T-helper 2 cell (primary cell): ENCODE measurements at places on chromosomes 1 and 21.
A peak's percentile ranks its signal among the peaks of the same experiment; 100 is the strongest.

GRCh38 chr1:192907545-192908243 is 98.9 kb downstream of the RGS2 start:
- no peak for DNase-seq

DNA sequence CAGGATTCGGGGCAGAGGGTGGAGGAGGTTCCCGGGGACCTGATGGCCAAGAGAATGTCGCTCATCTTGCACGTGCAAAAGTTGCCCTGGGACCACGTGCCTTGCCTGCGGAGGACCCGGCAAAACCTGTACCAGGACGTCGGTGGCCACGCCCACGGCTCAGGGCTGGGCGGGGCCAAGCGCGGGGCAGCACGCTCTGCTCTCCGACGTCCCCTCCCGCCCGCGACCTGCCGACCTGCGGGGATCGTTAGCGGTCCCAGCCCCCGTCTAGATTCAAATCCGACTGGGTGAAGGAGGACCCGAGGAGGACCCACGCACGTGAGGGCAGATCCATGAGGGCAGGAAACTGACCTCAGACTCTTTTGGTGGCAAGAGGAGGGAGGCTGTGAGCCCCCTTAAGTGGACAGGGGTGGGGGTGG is at the start of gene C1orf167:
Gene C1orf167 (plus strand): TSS at position 206 of the 419 bp plus-strand sequence. CDS start 2,208 bp downstream, outside the sequence.
- DNase-seq, result no peak

DNA sequence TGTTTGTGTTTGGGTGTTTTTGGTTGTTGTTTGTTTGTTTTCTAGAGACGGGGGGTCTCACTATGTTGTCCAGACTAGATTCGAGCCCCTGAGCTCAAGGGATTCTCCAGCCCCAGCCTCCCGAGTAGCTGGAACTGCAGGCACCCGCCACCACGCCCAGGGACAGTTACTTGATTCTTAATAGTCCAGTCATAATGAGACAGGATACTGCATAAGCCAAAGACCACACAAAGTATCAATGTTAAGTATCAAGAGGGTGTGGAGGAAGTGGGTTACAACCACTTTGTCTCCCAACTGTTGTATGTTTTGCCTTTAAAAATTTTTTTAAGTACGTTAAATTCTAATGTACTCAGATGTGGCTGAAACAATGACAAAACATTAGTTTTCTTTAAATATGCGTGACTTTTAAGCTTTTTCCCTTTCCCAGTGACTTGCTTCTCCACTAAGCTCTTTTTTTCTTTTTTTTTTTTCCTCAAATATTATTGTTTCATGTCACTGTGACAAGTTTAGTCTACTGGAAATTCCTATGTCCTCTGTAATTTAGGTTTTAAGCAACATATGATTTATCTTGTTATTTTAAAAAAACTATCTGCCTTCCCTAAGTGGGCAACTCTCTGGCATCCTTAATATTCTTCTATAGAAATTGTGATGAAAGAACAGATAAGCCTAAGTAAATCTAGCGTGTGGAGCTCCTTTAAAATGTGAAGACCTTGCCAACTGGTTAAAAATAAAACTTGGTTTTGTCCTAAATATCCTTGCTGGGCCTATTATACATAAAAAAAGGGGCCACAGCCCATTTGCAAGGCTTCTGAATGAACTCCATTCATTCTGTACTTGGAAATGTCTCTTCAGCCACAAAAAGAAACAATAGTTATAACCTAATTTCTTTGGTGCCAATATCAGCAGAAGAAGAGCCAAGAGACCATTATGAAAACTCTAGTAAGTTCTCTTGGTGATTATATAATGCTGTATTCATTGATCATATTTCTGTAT is 56.2 kb upstream of the DPH5 start:
- DNase-seq, result no peak

GRCh38 chr1:62794053-62794452 is 10.1 kb downstream of the ATG4C start:
- DNase-seq, result no peak

DNA sequence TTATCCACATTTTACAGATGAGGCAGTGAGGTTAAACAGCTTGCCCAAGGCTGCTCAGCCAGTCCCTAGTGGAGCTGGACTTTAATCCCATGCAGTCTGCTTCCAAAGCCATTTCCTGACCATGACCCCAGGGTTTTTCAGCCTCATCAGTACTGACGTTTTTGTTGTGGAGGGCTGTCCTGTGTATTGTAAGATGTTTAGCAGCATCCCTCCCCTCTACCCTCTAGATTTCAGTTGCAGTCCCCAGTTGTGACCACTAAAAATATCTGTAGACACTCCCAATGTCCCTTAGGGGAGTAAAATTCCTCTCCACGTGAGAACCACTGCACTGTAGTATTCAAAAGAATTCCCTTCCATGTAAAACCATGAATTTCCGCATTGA is 30.2 kb upstream of the C1orf105 start:
- no peak for DNase-seq

- no peak for DNase-seq
Observed at GRCh38 chr1:71068325-71069240, 12.3 kb downstream of the ZRANB2 start.

DNA sequence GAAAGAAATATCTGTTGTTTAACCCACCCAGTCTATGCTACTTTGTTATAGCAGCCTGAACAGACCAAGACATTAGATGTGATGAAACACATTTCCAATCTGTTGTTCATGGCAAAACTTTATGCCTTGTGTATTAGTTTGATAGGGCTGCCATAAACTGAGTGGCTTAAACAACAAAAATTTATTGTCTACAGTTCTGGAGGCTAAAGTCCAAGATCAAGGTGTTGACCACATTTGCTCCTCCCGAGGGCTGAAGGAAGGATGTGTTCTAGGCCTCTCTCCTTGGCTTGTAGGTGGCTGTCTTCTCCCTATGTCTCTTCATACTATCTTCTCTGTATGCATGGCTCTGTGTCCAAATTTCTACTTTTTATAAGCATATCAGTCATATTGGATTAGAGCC is 94.1 kb upstream of the HIVEP3 start:
- DNase-seq, result no peak

DNA sequence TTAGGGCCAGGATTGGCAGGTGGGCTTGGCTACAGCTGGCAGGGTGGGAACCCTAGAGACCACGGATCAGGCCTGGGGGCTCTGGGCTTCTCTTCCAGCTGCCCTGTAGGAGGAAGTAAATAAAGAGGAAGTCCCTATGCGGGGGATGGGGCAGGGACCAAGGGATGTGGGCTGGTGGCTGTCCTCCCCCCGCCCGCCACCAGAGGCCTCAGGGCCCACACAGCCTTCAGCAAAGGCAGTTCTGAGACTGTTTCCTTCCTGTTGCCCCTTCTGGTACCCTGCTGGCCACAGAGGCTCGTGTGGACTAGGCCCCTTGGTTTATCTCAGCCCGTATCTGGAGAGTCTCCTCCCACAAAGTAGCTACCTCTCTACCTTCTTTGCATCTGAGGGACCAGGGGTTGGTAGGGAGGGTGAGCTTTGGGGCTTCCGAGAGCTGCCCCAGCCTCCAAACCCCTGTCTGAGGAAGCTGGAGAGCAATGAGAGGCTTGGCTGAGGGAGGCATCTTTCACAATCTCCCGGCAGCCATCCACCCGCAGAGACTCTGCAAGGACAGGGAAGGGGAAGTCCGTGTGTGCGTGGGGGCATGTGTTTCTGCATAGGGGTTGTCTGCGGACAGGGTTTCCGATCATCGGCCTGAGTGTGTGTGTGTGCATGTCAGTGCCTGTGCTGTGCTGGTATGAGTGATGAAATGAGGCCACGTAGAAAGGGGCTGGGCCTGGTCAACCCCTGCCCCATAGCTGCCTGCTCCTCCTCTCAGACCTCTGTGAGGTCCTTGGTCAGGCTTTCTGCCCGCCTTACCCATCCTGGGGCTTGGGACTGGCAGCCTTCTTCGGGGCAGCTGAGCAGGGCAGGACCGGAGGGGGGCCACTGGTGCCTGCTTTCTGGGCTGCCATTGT is 12.5 kb downstream of the RPS6KA1 start:
- DNase-seq, result peak; percentile 83

DNA sequence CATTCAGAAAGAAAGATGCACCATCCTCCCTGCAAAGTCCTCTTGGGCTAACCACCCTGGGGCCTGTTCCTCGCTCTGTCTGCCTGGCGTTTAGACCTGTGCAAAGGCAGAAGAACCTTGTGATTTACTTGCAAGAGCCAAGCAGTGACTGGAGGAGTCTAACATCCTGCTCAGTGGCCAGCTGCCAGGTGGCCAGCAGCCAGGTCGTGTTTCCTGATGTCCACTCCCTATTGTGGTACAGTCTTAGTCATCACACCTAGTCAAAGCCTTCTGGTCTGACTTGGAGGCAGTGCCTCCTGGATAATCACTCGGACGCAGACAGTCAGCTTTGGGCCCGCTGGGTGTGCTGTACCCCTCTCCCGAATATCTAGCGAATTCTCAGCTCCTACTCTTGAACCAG is 118.1 kb downstream of the PGBD5 start:
- no peak for DNase-seq

DNA sequence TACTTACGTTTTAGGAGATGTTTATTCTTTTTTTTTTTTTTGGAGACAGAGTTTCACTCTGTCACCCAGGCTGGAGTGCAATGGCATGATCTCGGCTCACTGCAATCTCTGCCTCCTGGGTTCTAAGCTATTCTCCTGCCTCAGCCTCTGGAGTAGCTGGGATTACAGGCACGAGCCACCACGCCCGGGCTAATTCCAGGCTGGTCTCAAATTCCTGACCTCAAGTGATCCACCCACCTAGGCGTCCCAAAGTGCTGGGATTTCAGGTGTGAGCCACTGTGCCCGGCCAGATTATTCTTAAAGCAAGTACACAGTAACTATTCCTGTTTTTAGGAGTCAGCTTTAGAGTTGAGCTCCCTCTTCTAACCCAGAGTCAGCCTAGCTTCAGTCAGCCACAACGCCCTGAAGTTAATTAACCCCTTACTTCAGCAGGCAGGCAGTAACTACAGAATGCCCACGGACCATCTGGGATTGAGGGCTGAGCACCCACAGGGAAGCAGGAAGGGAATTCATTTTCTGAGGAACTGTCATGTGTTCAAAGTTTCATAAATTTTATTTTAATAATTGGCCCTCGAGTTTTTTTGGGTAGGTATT is 5.3 kb upstream of the ID3 start:
- no peak for DNase-seq

DNA sequence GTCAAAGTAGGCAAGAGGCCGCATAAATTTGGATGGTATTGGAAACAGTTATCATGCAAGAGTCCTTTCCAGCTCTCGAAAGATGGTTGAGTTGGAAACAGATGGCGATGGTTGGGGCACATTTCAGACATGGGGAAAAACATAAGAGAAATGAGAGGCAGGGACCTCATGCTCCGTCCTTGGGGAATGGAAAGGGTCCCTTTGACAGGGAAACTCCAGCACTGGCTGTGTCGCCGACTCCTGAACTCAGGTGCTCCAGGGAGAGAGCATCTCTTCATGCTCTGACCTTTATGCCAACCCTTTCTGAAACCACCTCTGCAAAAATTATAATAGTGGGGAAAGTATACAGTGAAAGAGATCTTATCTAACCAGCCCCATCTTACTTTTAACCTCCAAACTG is 36.8 kb upstream of the COL6A2 start:
- no peak for DNase-seq

DNA sequence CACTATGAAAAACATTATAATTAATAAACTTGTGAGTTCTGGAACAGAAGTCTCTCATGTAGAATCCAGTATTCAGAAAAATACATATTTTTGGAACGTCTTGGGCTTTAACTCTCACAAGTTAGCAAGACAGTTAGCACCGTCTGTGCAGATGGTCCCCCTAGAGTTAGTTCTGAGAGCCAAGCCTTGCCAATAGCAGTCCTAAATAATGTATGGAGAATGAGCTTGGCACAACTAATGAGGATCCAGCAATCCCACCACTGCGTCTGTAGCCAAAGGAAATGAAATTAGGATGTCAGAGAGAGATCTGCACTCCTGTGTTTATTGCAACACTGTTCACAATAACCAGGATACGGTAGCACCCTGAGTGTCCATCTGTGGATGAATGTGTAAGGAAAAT is 54.6 kb upstream of the VAMP3 start:
- no peak for DNase-seq

DNA sequence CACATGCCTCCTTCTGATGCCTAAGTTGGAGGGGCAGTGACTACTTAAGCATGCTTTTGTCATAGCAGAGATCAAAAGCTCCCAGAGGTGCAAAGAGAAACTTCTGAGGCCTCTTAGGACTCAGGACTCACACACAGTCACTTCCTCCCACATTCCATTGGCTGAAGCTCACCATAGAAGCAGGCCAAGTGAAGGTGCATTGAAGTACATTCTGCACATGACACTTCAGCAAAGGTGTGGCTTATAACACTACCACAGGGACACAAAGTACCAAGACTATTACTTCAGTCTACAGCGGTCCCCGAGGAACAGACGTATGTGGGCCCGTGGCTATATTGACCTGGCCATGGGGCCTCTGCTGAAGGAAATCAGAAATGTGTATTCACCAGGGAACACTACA is 2.5 kb upstream of the POGK start:
- DNase-seq, result no peak

GRCh38 chr21:31460980-31461379 is 116.9 kb upstream of the TIAM1 start:
- no peak for DNase-seq
